ENCODE measurements at places on chromosomes 1 and 21. TPM values are rescaled to one million over a fixed set of nuclear protein-coding genes. Genes with fewer than 3 reads are reported as not detected.

- no peak for DNase-seq
Measured at GRCh38 chr1:53122961-53123413, 19.5 kb downstream of the SLC1A7 start.

DNA sequence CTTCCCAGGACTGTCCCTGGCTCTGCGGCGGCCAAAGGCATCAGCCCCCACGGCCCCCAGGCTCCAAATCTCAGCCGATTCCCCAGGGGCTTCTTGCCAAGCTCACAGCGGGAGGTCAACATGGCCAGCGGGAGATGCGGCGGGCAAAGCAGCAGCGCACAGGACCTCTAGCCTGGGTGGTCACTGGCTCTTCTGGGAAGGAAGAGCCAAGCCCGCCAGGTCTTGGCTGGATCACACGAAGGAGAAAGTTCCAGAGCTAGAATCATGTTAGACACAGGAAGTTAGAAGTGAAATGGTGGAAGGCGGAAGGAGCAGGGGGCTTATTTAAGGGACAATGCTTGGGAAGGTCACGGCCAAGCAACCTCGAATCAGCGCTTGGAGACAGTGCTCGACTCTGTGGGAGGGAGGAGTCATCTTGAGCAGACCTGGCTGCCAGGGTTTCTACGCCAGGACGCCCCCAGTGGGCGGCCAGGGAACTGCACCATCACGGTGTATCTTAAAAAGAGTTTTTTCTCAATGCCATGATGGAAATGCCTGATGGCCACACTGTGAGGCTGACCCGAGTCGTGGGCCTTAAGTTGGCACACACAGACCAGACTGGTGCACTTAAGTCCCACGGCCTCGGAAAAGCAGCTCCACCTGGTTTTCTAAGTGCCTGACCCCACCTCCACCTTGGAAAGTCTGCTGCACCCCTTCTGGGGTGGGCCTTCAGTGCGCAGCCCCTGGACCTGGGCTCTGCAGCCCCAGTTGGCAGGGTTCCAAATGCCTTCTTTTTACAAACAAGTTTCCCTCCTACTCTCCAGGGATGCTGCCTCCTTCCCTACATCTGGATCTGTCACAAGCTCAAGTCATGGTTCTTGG lies 29.3 kb downstream of the SLC66A1 start:
- DNase-seq = no peak

GRCh38 chr1:245407983-245408382 lies 253.2 kb downstream of the KIF26B start:
- DNase-seq = no peak

DNA sequence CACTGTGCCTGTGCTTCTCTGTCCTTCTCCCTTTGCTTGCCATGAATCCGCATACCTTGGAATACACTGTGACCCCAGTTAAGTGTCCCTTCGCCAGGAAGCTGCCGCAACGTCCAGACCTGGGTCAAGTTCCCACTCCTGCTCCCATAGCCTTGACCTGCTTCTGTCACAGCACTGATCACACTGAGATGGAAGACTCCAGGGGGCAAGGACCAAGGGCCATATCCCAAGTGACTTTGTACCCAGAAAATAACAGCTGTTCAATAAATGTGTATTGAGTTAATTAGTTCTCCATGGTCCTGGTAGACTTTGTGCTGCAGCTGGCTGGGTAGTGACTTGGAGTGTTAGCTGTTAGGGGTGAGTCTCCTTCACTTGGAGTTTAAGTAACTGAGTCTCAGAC lies 25.8 kb downstream of the SLC5A9 start:
- DNase-seq = no peak

- DNase-seq = no peak
Measured at GRCh38 chr1:160747717-160748116, 8.7 kb downstream of the SLAMF7 start.

DNA sequence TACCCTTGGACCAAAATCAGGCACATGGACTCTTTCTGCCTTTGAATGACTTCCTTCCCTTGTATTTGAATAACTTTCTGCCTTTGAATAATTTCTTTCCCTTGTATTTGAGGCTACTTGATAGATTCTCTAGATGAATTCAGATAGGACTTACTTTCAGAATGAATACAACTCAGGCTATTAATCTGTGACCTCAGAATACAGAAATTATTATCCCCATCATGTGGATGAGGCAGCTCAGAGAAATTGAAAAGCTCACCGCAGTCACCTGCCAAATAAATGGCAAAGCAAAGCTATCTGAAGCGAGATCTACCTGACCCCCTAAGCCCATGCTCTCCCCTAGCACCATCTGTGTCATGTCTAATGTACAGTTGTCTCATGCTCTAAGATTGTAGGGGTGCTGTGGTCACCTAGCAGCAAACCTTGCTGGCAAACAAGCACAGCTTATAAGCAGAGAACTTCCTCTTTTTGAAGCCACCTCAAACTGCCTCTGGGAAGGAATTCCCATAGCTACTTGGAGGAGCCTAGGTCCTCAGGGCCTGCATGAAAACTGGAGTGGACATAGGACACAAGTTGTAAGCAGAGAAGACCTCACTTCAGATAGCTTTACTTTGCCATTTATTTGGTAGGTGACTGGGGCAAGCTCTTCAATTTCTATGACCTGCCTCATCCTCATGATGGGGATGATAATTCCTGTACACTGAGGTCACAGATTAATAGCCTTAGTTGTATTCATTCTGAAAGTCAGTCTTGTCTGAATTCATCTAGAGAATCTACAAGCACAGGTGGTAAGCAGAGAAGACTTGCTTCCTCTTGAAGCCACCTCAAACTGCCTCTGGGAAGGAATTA lies 66.1 kb downstream of the FASLG start:
- DNase-seq = no peak

DNA sequence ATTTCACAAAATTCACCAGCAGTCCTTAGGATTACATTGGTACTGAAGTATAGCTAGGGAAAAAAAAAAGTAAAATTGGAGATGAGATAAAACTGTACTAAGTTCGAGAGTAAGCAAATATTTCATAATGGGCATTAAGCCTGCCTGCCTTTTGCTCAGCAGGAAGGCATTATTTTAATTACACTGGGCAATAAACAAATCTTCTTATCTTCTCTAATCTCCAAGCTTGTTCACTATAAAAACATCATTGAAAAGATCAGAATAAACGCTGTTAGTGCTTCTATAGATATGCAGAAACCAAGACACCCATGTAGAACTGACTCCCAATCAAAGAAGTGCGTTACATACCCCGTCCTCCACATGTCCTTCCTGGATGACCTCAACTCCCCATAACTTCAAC lies 174.2 kb upstream of the CHODL start:
- DNase-seq = no peak

DNA sequence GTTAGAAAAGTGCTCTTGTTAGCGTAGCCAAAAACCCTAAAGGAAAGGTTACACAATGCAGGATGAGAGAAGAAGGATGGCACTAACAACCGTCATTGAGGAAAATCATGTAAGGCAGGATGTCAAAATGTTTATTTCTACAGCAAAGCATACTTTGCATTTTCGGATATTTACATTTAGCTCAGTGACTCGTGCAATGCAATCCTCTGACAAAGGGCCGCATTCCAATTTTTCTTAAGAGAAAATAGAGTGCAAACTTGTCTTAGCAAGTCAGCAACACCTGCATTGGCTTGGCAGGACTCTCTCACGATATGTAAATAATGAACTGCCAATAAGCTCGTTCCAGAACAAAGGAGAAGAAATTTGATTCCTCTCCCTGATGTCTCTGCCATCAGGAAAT lies 33.3 kb downstream of the TIAM1 start:
- no peak for DNase-seq

DNA sequence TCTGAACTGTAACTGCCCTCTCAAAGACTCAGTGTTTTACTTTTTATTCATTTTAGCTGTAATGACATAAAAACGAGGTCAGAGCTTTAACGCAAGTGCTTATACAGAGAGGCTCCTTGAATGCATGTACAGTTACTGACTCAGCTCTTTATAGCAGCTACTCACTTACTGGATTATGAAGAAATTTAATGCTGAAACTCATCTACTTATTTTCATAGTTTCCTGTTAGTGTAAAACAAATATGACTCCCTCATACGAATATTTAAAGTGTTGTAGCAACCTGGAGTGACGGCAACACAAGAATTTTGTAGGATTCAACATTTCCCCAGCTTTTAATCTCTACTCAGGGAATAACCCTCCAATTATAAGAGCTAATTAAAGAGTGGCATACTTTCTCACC lies 32.7 kb downstream of the ADSS2 start:
- no peak for DNase-seq

DNA sequence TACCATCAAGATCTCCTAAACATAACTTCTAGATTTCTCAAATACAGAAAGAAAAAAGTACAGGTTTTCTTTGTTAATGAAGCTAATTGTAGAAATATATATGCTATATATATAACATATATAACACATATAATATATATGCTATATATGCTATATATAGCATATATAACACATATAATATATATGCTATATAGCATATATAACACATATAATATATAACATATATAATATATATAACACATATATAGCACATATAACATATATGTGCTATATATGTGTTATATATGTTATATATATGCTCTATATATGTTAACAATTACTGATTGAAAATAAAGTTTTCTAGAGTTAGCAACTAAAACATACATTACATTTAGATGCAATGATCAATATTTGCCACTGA lies 34.8 kb downstream of the RGS21 start:
- no peak for DNase-seq

CYP4A11 gene
- 64.5 TPM for polyA plus RNA-seq

HPCAL4 gene
- 0.84 TPM for polyA plus RNA-seq

FMO5 gene
- polyA plus RNA-seq = 11.0 TPM
